Fibroblast of skin of left biceps (primary cell): ENCODE measurements at places on chromosomes 12 and 14.

DNA sequence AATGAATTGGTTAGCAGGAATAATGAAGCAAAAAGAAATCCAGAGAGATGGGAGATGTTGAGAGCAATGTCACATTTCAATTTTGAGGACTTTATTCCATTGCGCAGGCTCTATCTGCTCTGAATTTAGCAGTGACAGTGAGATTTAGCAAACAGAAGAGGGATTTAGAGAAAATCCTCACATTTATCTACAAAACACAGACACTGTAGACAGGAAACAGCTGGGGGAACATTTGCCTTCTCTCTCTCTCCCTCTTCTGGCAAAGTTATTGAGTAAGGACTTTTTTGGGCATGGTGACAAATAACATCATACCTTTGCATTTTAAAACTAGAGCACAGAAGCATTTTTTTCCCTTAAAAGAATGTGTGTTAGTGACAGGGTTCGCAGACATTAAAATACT lies at the start of gene IGF1:
TSS of gene IGF1 (minus strand) at position 158 of the 400 bp plus-strand sequence. CDS start 182 bp downstream, outside the sequence.
- no peak for DNase-seq

- DNase-seq, result no peak
Observed at GRCh38 chr12:89468648-89469326, 55.8 kb downstream of the GALNT4 start.

DNA sequence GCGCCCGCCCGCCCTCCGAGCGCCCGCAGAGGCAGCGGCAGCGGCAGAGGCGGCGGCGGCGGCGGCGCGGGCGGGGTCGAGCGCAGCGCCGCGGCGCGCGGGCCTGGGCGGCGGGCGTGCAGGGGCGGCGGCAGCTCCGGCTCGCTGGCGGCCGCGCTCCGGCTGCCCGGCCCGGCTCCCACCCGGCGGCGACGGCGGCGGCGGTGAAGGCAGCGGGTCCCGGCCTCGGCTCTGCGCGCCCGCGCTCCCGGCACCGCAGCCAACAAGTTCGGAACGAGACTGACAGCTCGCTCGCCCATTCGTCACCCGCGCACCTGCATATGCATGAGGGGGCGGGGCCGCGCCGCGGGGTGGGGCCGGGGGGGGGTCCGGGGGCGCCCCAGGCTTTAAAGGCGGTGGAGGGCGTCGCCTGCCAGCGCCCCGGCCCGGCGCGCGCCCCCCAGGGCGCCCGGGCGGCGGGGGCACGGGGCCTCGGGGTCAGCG lies at the start of gene JAG2:
TSS of gene JAG2 (minus strand) at position 281 of the 483 bp plus-strand sequence. CDS start 356 bp downstream, outside the sequence.
- DNase-seq, result no peak

DNA sequence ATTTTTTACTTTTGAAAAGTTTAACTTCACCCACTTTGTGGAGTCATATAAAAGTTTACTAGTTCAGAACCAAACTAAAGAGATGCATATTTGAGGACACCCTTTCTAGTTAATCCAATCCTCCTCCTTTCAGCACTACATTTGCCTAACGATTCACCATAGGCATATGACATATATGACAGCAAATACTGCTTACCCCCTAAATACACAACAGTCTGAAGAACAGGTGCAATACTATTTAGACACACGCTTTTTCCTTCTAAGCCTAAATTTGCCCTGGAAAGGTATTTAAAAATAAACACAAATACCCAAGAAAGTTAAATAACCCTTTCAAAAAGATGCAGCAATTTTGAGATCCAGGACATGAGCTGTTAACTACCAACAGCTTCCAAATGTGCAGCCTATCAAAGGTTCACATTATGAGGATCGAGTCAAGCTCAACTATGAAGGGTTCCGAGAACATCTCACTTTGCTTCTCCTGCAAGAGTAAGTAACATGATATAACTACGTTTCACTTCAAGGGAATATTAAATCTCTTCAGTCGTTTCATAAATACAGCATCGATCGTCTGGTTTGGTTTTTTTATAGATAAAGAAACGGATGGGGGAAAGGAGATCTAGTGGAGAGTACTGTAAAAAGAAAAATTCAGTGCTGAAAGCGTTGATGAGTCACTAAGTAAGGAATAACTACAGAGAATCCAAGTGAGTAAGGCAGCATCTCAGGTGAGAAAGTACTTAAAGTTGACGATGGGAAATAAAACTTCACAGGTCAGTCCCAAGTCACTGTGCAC lies 677 bp upstream of the AP4S1 start:
- DNase-seq, result no peak

- DNase-seq, result no peak
Observed at GRCh38 chr12:110811972-110812371, 34.8 kb upstream of the CCDC63 start.

DNA sequence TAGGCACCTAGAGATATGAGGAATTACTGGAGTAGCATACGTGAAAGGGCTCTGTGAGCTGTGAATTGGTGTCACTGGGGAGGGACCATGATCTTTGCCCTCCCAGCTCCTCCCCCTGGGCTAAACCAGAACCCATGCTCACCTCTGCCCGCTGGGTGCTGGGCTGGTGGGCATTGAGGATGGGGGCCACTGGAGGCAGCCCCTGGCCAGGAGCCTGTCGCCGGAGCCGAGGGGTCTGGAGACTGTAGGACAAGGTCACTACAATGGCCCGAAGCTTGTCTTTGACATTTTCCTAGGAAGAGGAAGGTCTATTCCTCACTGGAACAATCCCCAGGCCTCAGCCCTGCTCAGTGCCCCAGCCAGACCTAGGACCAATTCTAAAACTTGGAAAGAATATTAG lies 11.6 kb downstream of the ITGA7 start:
- no peak for DNase-seq

DNA sequence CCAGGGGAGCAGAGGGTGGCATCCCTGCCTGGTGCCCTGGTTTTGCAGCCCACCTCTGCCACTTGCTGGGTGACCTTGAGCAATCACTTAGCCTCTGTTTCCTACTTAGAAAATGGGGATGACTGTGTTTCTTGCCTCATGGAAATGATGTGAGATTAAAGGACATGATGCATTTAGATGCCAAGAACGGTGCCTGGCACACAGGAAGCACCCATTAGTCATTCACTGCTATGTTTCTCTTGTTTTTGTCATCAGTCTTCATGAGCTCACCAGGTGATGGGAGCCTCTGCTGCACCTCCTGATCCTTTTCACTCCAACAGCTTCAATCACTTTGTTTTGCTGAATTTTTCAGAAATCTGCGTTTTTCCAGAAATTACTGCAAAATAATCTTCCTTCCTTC lies 23.6 kb upstream of the ATF1 start:
- DNase-seq, result no peak

DNA sequence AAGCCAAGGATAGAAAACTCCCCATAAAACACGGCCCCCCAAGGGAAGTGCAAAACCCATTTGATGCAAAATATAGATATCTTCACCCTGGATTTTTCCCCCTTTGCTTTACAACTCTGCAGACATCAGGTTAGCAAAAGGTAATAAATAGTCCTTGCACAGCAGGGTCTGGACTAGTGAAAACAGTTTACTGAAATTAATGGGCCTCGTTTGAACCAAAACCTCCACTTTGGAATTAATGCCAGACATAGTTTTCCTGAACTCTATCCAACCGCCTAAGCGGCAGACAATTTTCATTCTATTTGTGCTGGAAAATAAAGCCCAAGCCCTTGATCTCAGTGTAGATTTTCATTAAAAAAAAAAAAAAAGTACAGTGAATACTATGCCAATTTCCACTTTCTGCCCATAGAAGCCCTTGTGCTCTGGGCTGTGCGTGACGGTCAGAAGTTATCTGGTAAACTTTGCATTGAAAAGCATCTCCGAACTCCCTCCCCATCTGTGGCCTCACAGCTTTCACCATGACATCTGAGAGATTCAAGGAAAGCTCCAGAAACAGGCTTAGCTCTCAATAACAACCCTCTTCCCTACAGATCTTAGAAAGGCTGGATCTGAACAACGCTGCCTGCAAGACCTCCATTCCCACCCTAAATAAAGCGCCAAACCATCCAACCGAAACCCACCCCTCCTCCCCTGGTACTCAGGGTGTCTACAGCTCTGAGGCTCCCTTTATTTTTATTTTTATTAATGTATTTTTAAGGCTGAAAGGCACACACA lies 11.0 kb upstream of the IRF2BPL start:
- DNase-seq, result no peak

GRCh38 chr12:81078469-81079196 lies 754 bp downstream of the ACSS3 start:
- no peak for DNase-seq

DNA sequence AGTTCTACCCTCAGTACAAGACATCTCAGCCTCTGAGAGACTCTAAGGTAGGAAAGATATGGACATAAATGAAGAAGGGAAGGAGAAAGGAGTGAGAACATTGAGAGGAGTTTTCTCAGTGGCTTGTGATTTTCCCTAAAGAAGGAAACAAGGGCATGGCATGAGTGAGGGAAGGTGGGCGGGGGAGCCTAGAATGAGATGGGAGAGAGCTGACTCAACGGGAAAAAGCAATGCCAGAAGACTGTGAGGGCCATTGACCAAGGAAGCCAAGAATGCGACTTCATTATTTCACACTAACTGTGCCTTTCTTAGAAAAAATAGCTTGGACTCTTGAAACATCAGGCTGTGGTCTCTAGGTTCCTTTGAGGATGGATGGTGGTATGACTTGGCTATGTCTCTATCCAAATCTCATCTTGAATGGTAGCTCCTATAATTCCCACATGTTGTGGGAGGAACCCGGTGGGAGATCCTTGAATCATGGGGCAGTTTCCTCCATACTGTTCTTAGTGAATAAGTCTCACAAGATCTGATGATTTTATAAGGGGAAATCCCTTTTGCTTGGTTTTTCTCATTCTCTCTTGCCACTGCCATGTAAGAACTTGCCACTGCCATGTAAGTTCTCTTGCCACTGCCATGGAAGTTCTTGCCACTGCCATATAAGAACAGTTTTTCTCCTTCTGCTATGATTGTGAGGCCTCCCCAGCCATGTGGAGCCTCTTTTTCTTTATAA lies 279.6 kb downstream of the NUAK1 start:
- no peak for DNase-seq

- DNase-seq, result no peak
Observed at GRCh38 chr12:62331306-62331705, 71.1 kb downstream of the USP15 start.

- peak; percentile 97 for DNase-seq
Observed at GRCh38 chr14:25111061-25111601, 61.2 kb upstream of the STXBP6 start.

DNA sequence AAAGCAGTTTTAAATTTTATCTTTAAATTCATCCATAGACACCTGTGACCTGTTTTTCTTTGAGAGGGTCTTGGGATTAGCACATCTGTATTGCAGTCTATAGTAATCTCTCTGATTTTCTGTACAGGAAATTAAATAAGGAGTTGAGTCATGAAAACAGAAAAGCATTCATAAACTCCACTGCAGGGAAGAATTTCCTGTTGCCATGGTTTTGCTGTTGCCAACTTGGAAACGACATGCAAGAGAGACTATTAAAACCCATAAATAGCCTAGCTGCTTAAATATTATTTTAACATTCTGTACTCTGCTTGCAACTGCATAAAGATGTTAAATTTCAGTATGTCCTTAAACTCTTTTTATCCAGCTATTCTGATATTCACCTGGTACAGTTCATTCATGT lies 281.0 kb upstream of the RGS6 start:
- DNase-seq, result peak; percentile 77

GRCh38 chr12:125882141-125882540 lies 816.9 kb downstream of the AACS start:
- DNase-seq, result no peak

DNA sequence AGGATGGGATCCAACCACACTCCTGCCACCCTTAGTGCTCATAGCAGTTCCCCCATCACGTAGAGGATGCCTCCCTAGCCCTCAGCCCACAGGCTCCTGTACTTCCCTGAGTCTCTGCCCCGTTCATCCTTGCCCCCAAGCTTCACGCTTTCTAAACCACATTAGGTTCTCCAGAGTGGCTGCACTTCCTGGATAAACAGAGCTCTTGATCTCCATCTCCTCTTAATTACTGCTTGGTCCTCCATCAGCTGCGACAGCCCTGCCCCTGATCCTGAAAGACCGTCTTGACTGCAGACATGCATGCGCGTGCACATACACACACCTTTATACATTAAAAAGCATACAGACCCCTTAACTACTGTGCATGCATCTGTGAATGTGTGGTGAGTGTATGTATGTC lies 530.0 kb downstream of the BCL11B start:
- no peak for DNase-seq

DNA sequence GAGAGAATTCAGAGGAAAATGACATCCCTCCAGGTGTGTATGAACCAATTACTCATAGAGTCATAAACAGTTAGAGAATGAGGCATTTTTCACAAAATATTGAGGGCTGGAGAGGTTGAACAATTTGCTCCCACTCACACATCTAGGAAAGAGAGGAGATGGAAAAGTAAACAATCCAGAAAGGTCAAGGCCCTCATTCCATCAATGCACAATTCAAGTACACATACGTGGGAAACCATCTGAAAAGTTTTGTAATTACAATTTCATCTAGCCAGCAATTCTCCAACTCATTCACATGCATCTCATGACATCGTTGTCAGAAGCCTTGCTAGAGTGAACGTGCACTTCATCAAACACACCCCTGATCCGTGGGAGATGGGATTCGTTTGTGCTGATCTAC lies 15.7 kb upstream of the BCL2L14 start:
- DNase-seq, result no peak

GRCh38 chr12:19185262-19185929 lies 55.9 kb downstream of the PLEKHA5 start:
- no peak for DNase-seq

DNA sequence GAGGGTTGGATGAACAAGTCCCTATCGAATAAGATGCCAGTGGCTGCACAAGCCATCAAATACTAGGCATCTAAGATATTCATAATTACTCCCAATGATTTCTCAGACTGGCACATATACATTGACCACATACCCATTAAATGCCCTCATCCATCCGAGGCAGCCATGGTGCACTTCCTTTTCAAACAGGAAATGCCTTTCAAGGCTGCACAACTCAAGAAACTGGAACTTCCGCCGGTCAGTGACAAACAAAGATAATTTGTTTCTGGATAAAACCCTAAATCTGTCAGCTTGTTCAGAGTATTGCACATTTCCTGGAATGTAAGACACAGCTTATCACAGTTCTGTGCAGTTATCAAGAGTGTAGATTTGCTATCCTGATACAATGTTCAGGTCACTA lies 203.7 kb downstream of the RMST start:
- no peak for DNase-seq
